ENCODE measurements at places on chromosomes 4 and X.

DNA sequence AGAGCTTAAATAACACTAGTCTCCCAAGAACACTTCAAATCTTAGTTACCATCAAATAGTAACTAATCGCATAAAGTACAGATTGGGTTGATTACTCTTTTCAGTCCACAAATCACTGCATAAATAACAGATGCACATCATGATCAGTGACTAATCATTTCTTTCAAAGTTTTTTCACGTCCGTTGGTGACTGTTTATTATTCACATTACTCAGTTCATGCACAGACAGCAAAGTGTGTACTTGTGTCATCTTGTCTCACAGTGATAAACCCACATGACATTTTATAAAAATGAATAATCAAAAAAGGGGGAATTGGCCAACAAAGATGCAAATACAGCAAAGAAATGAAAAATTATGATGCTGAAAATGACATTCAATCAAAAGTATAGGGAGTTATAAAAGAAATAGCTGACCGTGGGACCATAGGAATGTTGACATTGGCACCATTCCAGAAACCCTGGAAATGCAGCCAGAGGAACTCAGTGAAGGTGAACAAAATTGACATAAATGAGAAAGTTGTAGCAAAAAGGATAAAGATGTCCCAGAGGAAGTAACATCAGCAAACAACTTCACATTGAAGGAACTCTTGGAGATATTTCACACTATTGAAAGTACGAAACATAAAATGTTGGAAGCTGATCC lies 161.5 kb downstream of the SOX3 start:
- no peak for DNase-seq

- no peak for DNase-seq
Observed at GRCh38 chr4:42104521-42104920, 47.9 kb downstream of the BEND4 start.

DNA sequence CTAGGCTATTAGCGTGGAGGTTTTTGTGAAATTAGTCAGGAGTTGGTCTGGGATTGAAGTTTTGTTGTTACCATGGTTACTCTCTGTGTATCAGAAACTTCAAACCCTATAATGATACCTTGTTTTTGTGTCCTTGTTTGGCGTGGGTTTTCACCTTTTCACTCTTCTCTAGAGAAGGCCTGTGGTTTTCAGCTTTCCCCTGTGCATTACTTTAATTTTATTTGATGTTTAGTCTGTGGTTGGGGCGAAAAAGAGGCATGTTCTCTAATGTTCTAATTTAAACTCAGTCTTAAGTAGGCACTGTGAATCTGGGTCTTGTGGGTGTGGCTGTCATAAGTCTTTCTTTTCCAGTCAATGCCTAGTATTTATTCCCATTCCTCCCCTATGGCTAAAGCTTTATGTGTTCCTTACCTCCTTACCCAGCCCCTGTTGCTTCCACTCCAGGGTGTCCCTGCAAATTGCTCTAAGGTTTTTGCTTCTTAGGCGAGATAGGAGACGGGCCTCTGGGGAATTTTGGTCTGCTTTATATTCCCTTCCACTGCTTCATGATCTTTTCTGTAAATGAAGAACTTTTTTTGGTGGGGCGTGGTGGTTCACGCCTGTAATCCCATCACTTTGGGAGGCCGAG lies 326.3 kb upstream of the ZCCHC13 start:
- DNase-seq: no peak

DNA sequence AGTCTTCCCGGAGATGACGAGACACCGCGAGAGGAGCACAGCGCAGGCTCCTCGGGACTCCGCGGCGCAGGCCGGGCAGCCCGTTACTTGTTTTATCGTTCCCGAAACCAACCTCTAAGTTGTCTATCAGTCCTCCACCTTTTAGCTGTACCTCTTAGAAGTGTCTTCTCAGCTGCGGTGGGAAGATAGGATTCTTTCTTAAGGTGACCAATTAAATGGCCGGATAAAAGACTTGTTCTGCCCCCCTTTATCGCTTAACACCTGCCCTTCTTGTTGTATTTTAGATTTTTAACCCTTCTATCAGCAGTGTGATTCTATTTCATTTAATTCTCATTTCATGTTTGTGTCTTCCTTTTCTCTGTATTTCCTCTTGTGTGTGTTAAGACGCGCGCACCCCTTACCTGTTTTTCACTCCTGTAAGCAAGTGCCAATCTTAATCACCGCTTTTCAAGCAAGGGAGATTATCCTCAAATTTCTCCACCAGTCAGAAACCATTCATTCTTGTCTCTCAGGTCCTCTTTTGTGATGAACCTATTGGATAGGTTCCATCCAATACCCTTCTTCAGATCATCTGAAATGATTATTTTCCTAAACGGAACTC lies at the start of gene SLC9B2:
TSS of gene SLC9B2 (minus strand) at position 15 of the 601 bp plus-strand sequence. CDS start 9,211 bp downstream, outside the sequence.
- peak; percentile 41 for DNase-seq

DNA sequence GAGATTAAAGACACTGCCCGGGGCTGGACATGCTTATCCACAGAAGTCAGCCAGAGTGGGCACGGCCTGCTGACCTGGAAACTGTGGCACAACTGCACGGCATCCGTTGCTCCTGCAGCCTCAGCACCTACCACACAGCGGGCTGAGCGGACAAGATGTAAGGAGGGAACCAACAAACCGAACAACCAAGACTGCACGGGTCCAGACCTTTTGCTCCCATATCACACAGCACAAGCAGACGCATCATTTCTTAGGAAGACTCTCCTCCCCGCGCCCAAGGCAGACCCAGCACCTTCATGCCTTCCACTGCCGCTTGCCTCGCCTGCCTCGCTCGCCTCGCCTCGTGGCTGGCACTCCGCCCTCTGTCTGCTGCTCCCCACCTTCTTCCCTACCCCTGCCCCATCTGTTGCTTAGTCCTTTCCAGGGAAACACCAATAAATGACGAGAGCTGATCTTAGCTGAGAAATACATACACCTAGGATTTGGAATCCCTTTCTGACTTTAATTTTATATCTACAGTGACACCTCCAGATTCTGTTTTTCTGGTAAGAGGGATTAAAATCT lies 79.0 kb downstream of the AFAP1 start:
- DNase-seq: no peak

DNA sequence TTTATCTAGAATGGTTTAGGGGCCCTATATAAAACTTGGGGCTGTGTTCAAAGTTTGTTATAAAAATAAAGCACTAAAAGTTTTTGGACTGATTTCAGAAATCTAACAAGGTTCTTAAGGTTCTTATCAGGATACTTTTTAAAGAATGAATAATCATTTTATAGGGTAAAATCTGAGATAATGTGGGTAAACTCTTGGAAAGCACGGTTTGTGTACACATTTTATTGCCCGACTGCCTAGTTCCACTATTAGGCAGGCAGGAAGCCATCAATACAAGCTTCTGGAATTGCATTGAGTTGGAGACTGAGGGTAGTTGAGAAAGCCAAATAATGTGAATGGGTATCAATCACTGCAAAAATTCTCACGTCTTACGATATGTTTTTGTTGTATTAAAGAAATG lies 331.0 kb upstream of the PITX2 start:
- DNase-seq: no peak

- no peak for DNase-seq
Observed at GRCh38 chrX:11755724-11756123, 2.3 kb upstream of the MSL3 start.

GRCh38 chrX:40406330-40406859 lies 174.4 kb upstream of the ATP6AP2 start:
- no peak for DNase-seq

DNA sequence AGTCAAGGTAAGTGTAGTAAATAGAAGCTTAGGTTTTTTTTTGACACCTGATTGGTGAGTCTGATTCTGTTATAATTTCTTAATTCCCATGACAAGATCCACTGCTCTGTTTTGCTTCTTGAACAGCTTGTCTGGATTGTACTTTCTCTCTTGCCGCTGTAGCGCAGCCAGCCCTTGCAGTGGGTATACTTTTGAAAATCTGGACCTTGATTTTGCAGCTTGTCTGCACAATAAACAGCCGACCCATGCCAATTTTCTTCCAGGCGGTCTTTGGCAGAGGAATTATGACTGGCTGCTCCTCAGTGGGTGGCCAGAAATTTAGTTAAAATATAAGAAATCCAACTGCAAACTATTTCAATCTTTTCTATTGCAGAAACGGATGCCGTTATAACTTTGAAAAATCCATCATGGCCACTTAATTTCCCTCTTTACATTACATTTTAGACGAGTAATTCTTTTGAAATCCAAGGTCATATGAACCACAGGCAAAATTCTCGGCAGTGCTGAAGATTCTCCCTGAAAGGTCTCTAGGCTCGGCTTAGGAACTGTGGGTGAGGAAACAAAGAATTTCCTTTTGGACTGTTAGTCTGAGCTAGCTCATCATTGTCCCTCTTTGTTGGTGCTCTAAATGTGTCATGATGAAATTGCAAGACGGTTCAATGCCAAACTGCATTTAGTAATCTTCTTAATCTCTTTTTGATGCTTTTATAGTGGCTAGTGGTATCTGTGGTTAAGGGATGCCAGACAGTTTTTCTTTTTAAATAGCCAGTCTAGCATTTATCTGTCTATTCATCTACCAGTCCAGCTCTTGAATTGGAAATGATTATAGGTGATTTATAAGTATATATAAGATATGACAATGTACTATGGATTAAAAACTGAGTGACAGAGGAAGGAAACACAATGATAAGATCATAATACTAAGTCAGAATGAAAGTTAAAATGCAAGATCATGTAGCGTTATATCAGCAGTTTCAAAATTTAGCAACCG lies 31.5 kb upstream of the PTTG2 start:
- no peak for DNase-seq

DNA sequence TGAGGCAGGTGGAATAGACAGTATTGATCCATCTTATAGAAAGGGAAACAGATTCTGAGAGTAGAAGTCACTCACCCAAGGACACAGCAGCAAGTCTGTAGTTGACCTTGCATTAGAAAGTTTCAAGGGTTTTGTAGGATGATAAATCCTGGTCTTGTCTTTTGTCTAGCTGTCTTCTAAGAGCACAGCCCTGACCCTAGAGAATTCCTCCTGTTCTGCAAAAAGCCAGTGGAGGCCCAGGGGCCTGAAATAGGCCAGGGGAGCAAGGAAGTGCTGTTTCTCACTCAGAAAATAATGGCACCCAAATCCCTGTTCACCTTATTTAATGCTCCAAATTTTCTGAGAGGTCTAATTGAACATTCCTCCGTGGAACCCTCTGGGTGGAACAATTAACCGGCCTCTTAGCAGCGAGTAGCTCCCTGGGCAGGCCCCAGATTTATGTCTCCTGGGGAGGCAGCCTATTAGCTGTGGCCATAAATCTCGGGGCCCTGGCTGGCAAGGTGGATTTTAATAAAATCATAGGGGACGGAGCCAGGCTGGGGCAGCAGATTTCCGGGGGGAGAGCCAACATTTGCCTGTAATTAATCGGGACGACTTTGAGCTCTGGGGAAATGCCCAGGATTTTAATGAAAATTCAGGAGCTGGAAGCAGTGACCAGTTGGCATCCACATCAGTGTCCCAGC lies 49.2 kb upstream of the MSX1 start:
- no peak for DNase-seq

- DNase-seq: no peak
Observed at GRCh38 chrX:9765072-9765736, 443 bp downstream of the GPR143 start.

DNA sequence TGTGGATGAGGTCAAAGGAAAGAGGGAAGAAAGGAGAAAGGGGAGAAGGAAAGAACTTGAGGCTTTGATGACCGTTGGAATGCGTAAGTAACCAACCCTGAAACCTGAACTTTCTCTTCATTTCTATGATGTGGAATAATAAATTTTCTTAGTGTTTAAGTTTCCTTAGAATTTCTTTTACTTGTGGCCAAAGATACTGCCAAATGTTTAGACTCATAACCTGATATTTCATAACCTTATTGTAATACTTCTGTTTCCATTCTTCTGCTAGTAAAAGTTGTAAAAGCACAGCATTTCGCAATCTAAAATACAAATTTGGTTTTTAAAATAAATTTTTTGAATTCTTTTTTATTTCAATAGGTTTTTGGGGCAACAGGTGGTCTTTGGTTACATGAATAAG lies 258.5 kb upstream of the GIMD1 start:
- DNase-seq: no peak

- no peak for DNase-seq
Observed at GRCh38 chrX:30313322-30313721, 4.1 kb upstream of the NR0B1 start.

DNA sequence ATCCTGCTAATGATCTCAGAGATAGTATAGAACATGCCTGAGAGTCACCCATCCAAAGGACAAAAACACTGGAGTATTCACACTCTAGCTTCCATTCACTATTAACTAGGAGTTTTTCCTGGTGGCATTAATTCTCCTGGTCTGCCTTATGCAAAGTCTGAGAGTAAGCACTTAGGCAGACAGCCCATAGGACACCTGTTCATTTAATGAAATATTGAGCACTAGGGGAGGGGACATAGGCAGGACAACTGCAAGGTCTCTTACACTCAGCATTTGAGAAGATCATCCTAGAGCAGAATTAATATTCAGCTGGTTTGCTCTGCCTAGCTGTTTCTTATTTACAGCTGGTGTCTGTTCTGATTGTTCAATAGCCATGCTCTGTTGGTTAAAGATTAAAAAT lies 508.5 kb downstream of the CENPC start:
- no peak for DNase-seq

DNA sequence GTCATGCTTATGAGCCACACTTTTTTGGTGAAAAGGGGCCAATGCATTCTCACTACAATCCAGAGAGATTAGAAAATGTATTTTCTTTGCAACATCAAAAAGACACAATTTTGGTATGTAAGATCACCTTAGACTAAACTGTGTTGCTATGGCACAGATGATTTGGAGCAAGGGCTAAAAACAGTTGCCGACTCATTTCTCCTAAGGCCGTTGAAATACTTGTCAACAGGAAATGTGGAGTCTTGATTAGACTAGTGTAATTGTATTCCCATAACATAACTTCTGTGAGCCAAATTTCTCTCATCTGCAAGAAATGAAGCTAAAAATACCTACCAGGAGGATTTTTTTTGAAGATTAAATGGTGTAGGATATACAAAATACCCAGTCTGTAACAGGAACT lies 2547.7 kb downstream of the ARAP2 start:
- no peak for DNase-seq

DNA sequence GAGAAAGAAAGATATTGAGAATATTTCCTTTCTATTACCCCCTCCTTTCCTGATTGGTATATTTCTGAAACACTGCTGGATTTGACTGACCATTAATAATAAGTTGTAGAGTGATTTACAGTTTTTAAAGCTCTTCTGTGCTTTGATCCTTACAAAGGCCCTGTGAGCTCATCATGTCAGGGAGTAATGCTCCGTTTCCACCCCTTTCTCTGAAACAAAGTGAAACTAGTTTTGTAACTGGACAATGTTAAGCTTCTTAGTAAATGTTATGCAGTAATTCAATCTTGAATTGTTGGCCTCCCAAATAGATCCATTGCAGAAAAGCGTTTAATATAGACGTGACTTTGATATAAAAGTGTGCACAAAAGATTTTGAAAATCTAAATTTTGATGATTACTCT lies 190.1 kb upstream of the GNPDA2 start:
- DNase-seq: no peak
